ENCODE measurements at places on chromosomes 12 and 14.

DNA sequence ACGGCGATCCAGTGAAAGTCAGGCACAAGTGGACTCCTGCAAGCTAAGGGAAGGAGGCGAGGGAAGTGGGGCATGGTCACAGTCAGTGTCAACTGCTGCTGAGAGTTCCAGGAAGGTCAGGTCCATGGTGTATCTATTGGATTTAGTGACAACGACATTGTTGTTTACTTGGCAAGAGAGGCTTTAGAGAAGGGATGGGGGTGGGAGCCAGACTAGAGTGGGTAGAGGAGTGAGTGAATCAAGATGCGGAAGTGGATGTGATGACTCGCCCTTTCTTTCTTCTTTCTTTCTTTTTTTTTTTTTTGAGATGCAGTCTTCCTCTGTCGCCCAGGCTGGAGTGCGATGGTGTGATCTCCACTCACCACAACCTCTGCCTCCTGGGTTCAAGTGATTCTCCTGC, 12.5 kb downstream of the P2RX7 start:
- no peak for DNase-seq

- DNase-seq: no peak
Observed at GRCh38 chr12:47437570-47437969, 268.3 kb downstream of the RPAP3 start.

DNA sequence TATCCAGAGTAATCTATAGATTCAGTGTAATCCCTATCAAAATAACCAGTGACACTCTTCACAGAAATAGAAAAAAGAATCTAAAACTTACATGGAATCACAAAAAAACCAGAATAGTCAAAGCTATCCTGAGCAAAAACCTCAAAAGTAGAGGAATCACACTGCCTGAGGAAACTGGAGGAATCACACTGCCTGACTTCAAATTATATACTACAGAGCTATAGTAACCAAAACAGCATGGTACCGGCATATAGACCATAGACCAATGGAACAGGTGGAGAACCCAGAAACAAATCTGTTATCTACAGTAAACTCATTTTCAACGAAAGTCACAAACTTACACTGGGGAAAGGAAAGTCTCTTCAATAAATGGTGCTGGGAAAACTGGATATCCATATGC, 244.0 kb downstream of the FUT8 start:
- DNase-seq: no peak

- no peak for DNase-seq
Observed at GRCh38 chr14:91088585-91089235, 25.2 kb upstream of the DGLUCY start.

DNA sequence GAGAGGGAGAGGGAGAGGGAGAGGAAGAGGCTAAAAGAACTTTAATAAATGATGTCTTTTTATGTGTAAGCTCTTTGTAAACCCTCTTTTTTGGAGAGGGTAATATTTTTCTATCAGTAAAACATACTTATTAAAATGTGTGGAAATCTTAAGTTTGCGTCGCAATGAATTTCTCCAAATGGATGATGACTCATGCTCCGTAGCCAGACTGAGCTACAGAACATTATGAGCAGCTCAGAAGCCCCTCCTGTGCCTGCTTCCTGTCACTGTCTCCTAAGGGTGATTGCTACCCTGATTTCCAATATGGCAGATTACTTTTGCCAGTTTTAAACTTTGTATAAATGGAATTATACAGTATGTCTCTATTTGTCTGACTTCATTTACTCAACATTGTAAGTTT, 13.0 kb upstream of the PYGL start:
- no peak for DNase-seq

- DNase-seq: no peak
Observed at GRCh38 chr12:68190301-68190700, 30.8 kb upstream of the IFNG start.

GRCh38 chr12:116053479-116054200, 223.9 kb downstream of the MED13L start:
- DNase-seq: no peak

DNA sequence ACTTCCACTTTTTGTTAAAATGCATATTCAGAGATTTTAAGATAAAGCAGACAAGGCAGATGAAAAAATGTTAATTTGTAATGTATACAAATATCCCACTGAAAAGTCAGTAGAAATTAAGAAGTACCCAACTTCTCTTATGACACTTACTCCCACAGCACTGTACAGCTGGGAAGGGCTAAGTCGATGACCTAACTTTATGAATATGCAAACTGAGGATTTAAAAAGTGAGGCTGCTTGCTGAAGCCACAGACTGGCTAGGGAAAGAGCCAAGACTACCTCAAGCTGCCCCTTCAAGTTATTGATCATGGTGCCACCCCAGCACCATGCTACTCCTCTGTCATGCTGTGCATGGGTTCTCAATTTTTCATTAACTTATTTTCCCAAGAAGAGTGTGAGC, 17.0 kb downstream of the PPM1H start:
- no peak for DNase-seq

GRCh38 chr14:96625426-96625985, 123.3 kb downstream of the PAPOLA start:
- DNase-seq: no peak

GRCh38 chr14:24132061-24132685, 1.7 kb downstream of the FITM1 start:
- no peak for DNase-seq

- no peak for DNase-seq
Observed at GRCh38 chr12:4483885-4484823, 38.5 kb upstream of the FGF6 start.

GRCh38 chr14:69873877-69874780, 5.1 kb upstream of the SMOC1 start:
- no peak for DNase-seq

DNA sequence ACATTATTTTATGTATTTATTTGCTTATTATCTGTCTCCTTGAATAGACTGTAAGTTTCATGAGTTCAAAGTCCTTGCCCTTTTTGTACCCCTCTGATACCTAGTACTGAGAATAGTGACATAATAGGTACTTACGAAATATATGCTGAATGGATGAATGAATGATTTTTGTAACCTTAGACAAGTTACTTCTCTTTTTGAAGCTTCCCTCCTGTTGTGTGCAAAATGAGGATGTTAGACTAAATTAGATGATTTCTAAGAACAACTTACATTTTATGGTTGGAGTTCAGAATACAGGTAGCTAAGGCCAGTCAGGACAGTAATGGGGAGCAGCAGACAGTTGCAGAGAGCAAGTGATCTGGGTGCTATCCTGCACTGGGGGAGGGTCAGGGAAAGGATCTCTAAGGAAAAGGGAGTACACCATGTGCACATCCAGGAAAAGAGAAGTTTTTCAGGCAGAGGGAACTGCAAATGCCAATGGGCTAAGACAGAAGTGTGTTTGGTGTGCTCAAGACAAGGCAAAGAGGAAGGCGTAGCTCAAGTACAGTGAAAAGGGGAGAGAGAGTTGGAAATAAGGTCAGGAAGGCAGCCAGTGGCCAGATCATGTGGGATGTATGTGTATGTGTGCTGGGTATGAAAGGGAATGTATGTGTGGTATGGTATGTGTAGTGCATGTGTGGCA, 59.4 kb upstream of the AMIGO2 start:
- no peak for DNase-seq

DNA sequence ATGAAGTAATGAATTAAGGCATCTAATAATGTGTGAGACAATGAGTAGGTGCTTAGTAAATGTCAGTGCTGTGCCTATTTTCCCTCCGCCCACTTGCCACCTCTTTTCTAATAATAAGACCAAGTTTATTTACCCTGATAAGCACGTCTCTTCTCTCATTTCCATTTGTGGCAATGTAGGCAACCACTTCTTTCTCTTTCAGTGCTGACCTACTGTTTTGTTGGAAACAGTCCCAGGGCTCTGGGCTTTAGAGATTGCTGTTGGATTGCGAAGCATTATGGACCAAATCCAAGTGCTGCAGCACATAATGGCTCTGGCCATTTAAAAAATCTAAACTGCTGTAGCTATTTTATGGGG, 141.3 kb upstream of the PLEKHG7 start:
- DNase-seq: no peak

GRCh38 chr12:43273467-43273866, 278.5 kb downstream of the ADAMTS20 start:
- no peak for DNase-seq

GRCh38 chr14:25588751-25589150, 538.8 kb upstream of the STXBP6 start:
- DNase-seq: no peak

GRCh38 chr12:20039562-20039961, 328.8 kb upstream of the PDE3A start:
- no peak for DNase-seq

DNA sequence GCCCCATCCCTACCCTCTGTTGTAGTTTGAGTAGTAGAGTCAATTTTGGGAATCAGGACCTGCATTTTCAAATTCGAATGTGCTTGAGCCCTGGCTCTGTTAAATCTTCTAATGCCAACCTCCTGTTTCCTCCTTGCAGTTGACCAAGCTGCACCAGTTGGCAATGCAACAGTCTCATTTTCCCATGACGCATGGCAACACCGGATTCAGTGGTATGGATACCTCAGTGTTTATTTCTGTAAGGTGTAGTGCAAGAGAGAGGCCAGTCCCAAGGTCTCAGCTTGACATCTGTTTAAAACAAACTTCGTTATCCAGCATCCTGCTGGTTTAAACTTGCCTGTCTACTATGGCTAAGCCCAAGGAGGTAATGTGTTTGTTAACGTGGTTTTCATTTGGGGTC, 15.2 kb downstream of the PCBP2 start:
- no peak for DNase-seq

DNA sequence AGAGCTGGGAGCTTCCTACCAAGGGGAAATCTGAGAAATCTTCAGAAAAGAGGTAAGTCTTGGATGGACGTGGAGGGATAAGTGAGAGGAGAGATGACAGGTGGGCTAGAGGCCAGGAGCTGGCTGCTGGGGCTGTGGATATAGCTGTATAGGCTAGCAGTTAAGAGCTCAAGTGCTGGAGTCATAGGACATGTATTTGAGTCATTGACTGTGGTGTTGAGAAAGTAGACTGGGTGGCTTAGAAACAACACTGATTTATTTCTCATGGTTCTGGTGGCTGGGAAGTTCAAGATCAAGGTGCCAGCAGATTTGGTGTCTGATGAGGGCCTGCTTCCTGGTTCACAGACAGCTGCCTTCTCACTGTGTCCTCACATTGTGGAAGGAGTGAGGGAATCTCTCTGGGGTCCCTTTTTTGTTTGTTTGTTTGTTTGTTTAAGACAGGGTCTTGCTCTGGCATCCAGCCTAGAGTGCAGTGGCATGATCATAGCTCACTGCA, 151.1 kb upstream of the FUT8 start:
- DNase-seq: no peak

- no peak for DNase-seq
Observed at GRCh38 chr12:54016051-54016450, 7.3 kb downstream of the HOXC8 start.

GRCh38 chr14:99554184-99554583, 49.8 kb downstream of the CCDC85C start:
- no peak for DNase-seq

GRCh38 chr12:55624056-55624455, 12.6 kb upstream of the OR10P1 start:
- no peak for DNase-seq

DNA sequence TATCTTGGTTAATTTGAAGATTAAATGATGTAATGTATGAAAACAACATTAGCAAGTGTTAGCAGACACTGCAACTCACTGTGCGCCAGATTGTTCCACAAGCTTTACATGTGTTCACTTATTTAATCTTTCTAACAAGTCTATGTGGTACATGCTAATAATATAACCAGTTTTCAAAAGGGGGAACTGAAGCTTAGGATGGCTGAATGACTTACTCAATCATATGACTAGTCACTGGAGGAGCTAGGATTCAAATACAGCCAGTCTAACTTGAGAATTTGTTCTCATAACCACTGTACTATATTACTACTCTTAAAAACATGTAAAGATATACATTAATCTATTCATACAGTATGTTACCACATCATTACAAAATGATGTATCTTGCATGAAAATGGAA, 60.5 kb upstream of the LRIG3 start:
- DNase-seq: no peak

GRCh38 chr12:77442633-77443032, 377.3 kb upstream of the E2F7 start:
- DNase-seq: no peak
